ENCODE measurements at places on chromosomes 16 and 17.

- DNase-seq = no peak
These were observed 32.5 kb downstream of the TMC6 start for GRCh38 chr17:78096093-78096492.

- DNase-seq = no peak
These were observed 219.1 kb upstream of the IRX3 start for GRCh38 chr16:54505549-54506213.

DNA sequence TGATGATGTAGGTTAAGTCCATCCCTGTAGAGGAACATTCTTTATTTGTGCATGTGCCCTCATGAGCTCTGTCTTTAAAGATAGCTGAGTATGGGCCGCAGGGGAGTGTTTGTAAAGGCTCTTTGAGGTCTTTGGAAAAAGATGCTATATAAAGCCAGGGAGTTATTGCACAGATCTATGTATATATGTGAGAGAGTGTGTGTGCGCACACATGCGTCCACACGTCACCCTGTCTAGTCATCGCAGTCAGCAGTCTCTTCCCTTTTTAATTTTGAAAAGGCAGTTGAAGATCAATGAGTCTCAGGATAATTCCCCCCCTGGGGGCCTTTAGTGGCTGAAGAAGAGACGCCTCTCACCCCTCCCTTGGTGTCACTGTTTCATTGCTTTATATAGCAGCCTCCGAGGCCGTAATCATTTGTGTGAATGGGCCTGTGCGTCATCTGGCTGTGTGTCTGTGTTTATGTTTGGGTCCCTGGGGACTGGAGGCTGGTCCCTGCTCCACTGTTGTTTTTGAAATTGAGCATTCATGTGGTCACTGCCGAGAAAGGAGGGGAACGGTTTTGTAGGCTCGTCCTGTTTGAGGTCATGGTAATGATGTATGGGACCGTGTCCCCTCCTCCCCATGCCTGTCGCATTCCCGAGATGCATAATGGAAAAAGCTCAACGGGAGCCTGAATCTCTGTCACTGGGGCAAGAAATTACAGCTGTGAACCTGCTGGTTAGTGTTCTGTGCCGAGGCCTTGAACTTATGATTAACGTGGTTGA is 143.9 kb downstream of the SNX29 start:
- DNase-seq = no peak

DNA sequence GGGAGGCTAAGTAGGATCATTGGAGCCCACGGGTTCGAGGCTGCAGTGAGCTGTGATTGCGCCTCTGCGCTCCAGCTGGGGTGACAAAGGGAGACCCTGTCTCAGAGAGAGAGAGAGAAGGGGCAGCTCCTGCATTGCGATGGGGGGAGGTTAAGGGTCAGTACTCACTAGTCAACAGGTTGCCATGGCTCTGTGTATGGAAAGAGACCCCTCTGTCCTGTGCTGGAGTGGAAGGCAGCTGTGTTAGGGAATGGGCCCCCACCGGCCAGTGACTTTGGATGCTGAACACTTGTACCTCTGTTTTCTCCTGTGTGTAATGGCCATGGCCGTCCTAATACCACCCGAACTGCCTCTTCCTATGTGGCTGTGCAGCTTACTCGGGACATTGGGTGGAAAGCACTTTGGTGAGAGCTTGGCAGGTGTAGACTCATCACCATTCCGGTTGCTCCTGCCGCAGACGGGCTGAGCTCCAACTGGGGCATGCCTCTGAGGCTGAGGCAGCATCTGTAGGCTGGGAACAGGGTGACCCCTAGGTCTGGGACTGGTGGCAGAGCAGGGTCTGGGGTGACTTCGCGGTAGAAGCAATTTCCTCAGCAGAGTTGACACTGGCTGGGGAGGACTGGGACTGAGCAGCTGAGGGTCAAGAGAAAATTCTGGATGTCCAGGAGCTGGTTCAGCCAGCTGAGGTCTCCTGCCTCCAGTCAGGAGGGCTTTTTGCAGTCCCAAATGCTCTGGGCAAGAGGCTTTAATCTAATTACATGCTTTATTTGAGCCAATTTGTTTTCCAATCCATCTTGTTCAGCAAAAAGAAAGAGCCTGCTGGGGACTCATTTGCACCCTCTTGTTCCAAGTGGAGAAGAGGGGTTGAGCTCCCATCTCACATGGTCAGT is 184.5 kb downstream of the NTN1 start:
- DNase-seq = no peak

DNA sequence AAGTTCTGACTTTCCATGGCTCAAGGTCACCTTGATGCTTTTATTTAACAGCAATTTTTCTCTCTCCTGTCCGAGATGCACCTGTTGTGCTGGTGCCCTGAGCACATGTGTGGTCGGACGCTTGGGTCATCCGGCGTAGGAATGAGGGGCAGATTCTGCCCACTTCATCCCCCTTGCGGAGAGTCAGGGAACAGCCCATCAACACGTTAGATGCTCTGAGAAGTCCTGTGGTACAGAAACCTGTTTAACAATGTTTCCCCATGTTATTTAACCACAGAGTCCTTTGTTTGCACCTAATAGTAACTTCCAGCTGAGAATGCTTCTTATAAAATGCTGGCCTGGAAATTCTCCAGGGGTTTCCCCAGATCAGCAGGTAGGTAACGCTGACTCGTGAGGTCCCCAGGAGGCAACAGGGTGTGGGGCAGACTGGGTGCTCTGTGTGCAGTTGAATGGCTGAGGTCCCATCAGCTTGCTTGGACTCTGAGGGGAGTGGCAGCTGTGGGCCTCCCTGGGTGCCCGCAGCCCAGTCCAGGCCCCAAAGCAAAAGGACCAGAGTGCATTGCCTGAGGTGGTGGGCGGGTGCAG is 17.8 kb downstream of the DOC2B start:
- DNase-seq = no peak

- DNase-seq = no peak
These were observed 23.0 kb upstream of the CAPNS2 start for GRCh38 chr16:55543472-55543871.

GRCh38 chr16:881219-882097 is 80.9 kb upstream of the GNG13 start:
- no peak for DNase-seq

GRCh38 chr16:66895999-66896398 is 15.7 kb downstream of the PDP2 start:
- DNase-seq = no peak

- DNase-seq = no peak
These were observed 725 bp upstream of the CASC3 start for GRCh38 chr17:40139566-40140058.

- no peak for DNase-seq
These were observed 21.1 kb downstream of the SMYD4 start for GRCh38 chr17:1808644-1809043.

Data from stimulated activated naive CD4-positive, alpha-beta T cell treated with Interleukin-2 at 50 U/mL for 16 hours (primary cell).